AG20443 (cell line): ENCODE measurements at places on chromosomes 6 and 20.
A peak's percentile ranks its signal among the peaks of the same experiment; 100 is the strongest.

DNA sequence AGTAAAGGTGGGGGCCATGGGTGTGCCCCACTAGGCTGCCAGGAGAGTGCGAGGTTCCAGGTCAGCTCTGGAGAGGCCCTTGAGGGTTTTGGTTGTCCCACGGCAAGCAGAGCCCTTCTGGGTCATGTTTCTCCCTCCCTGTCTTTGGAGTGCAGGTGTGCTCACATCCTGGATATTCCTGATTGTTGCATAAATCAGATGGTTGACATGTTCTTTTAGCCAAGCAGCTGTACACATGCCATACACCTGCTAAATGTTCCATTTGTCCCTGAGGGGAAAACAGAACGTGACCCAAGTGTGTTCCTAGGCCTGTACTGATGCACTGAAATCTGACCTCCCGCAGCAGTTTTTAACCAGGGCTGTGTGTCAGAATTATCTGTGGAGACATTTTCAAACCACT lies 77.5 kb upstream of the BEND3 start:
- DNase-seq: no peak

DNA sequence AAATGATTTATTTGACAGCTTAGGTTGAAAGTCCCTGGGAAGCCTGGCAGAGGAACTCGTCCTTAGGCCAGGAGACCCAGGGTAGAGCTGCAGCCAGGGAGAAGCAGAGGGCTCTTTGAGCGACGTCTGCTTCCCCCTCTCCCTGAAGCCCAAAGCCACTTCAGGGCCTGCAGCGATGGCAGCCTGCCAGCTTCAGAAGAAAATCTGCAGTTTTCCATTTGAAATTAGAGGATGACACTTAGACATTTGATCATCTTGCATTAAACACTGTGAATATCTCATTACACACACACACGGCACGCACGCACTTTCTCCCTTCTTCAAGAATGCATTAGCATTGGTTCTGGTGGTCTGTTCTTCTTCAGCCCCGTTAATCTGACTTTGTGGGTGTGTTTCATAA lies 96.5 kb downstream of the PLEKHG1 start:
- no peak for DNase-seq

DNA sequence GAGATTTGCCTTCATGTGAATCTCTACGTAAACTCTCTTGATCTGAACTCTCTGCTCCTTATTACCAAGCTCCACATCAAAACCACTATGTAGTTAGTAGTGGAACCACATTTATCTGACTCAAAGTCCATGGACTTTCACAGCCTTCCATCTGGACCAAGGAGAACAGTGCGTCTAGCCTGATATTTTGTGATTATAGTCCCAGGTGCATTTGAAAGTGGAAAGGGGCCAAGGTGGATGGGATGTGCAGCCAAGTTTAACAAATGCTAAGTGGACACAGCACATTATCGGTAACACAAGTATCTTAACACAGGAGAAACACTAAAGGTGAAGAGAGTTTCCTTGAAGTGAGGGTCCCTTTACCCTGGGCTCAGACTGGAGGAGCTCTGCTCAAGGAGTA lies 281.2 kb upstream of the SGK1 start:
- no peak for DNase-seq

DNA sequence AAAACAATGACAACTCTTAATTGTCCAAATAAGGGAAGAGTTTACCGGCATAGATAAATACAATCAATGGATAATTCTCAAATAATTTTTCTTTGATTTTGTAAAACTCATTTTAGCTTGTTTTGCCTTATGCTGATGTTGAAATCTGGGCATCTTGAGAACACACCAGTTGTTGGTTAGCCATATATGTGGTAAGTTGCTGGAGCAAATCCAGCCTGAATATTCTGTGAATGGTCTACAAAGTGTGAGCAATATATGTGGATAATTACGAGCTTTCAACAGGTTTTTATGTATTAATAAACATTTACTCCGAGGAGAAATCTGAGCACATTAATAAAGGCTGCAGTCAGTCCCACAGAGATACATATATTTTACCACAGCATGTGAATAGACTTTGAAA lies 423.6 kb downstream of the BCKDHB start:
- no peak for DNase-seq

GRCh38 chr6:82385102-82385501 lies 21.5 kb downstream of the TPBG start:
- DNase-seq: no peak

- peak; percentile 61 for DNase-seq
Observed at GRCh38 chr20:40741507-40742106, 52.6 kb upstream of the MAFB start.

DNA sequence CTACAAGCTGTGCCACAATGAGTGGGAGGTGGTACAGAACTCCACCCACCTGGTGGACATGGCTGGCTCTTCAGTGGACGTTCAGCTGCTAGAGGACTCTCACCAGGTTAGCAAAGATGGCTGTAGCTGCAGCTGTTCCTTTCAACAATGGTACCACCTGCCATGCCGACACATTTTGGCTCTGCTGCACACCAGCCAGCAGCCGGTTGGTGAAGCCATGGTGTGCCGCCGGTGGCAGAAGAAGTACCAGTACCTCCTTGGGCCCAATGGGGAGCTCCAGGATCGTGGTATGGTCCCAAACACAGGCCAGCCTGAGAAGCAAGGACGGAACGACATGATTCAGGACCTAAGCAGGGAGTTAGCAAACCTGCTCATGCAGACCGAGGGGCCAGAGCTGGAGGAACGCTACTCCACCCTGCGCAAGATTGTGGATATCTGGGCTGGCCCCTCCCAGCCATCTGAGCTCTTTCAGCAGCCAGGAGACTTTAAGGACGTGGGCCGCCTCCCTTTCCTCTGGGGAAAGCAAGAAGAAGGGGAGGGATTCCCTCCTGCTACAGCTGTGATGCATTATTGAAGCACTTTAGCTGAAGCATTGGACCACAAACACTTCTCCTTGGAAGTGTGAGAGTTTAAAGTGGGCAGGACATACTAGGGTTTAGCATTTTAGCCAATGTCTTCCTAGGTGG lies 2.8 kb upstream of the ZSWIM1 start:
- DNase-seq: peak; percentile 57

GRCh38 chr20:63134201-63134612 lies 81.7 kb downstream of the YTHDF1 start:
- DNase-seq: no peak
